ENCODE measurements at places on chromosomes 12 and 14. TPM values are rescaled to one million over a fixed set of nuclear protein-coding genes. Genes with fewer than 3 reads are reported as not detected.

KDM5A gene
- 73.4 TPM for total RNA-seq

CMTM5 gene
- total RNA-seq = not detected

GPR68 gene
- 33.0 TPM for total RNA-seq

- no peaks in the 10 kb centered on the region for H3K4me1 ChIP-seq
- no peaks in the 10 kb centered on the region for H3K27me3 ChIP-seq
- no peak overlapping the region for H3K27ac ChIP-seq
- DNase-seq = no peak
- no peaks in the 10 kb centered on the region for H3K36me3 ChIP-seq
These were observed 49.5 kb downstream of the SOCS2 start for GRCh38 chr12:93621986-93622385.

PPFIA2 gene
- total RNA-seq = not detected

SCNN1A gene
- 0.67 TPM for total RNA-seq

DNA sequence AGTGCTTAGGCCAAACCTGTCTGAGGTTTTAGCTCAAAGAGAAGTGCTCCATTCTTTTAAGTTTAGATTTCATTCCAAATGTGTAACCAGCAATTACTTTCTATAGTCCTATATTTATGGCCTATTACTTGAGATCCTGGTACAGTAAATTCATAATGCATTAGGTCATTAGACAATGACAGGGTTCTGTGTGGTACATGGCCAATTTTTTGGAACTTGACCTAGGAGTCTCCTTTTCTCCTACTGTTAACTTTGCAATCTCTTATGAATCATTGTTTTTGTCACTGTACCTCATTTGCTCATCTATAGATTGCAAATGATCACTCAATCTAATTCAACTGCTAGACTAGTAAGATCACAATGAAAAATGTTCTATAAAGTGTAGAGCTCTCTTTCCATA lies 136.7 kb downstream of the PDE3A start:
- DNase-seq = no peak
- H3K4me1 ChIP-seq = no peaks in the 10 kb centered on the region
- H3K27me3 ChIP-seq = no peaks in the 10 kb centered on the region
- no peaks in the 10 kb centered on the region for H3K36me3 ChIP-seq

DNA sequence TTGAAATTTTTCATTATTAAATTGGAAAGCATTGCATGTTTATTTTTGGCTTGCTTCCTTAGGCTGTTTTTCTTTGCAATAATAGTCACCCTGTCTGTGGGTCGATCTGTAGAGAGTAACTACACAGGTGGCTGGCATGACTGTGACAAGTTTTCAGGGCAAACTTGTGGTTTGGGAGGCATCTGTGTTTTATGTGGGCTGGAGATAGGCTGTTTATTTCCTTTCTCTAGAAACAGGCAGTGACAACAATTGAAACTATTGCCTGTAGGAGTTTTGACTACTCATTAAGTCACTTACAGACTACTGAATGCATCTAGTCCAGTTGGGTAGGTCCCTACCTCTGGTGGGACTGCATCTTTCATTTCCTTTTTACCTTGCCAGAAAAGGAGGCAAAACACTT lies 155.6 kb downstream of the DYRK2 start:
- H3K4me3 ChIP-seq = no peak overlapping the region
- peaks cover 7% of the 10 kb centered on the region for H3K4me1 ChIP-seq
- no peak overlapping the region for H3K27ac ChIP-seq
- H3K27me3 ChIP-seq = no peaks in the 10 kb centered on the region
- H3K36me3 ChIP-seq = no peaks in the 10 kb centered on the region

DNA sequence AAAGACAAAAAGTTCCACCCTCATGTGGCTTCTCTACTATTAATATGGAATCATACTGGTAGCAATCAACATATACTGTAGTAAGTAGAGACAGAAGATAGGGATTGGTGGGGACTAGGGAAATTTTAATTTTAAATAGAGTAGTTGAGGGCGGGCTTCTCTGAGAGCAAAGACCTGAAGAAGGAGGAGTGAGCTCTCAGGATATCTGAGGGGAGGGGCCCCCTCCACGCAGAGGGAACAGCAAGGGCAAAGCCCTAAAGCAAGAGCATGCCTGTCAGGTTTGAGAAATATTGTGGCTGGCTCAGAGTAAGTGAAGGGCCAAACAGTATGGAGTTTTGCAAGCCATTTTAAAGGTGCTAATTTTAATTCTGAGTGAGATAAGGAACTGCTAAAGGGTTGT lies 64.3 kb downstream of the PCNX1 start:
- H3K4me1 ChIP-seq = peaks cover 19% of the 10 kb centered on the region
- no peak overlapping the region for H3K27ac ChIP-seq
- peaks cover 13% of the 10 kb centered on the region for H3K36me3 ChIP-seq
- no peaks in the 10 kb centered on the region for H3K27me3 ChIP-seq

DNA sequence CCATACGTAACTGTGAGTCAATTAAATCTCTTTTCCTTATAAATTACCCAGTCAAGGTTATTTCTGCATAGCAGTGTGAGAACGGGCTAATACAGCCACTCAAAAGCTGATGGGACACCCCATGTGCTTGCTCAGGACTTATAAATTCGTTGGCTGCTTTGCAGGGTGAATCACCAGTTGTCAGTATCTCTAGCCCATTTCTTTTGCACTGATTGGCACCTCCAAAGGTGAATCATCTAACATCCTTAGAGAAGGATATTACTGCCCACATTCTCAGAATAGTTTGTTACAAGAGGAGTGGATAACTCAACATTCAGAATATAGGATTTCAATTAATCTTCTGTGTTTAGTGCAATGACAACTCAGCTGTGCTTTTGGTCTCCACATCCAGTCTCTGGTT lies 601.5 kb downstream of the KCNH5 start:
- no peak overlapping the region for H3K4me3 ChIP-seq

SERPINA6 gene
- total RNA-seq = not detected

ASCL1 gene
- total RNA-seq = not detected

KRT5 gene
- total RNA-seq = not detected

DNA sequence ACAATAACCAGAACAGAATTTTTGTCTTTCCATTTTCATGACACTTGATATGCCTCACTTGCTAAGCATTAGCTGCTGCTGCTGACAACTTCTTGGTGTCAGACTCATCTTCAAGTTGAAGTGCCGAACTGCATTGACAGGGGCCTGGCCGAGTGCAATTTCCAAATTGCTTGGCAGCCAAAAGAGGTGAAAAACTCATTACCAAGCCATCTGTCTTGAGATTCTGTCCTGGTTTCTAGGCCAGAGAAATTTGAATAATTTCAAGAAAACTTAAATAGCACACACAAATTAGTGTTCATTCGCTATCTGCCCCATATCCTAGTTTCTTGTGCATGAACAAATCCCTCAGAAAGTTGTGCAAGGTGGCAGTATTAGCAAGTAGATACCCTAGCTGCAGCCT lies 165.3 kb upstream of the RASSF8 start:
- H3K27me3 ChIP-seq = no peaks in the 10 kb centered on the region
- no peaks in the 10 kb centered on the region for H3K4me1 ChIP-seq
- no peak for DNase-seq
- H3K4me3 ChIP-seq = no peak overlapping the region
- no peak overlapping the region for H3K27ac ChIP-seq

GRCh38 chr14:23071921-23072539 lies 14.7 kb upstream of the CDH24 start:
- DNase-seq = no peak
- peak overlapping the region; percentile 87 for H3K4me3 ChIP-seq
- peak overlapping the region; percentile 86 for H3K27ac ChIP-seq
- peaks cover 32% of the 10 kb centered on the region for H3K4me1 ChIP-seq
- H3K36me3 ChIP-seq = peaks cover 48% of the 10 kb centered on the region
- no peaks in the 10 kb centered on the region for H3K27me3 ChIP-seq

- H3K4me3 ChIP-seq = no peak overlapping the region
- no peak for DNase-seq
- no peak overlapping the region for H3K27ac ChIP-seq
- no peaks in the 10 kb centered on the region for H3K4me1 ChIP-seq
- no peaks in the 10 kb centered on the region for H3K36me3 ChIP-seq
- H3K27me3 ChIP-seq = peaks cover 4% of the 10 kb centered on the region
These were observed 323.8 kb downstream of the RGS6 start for GRCh38 chr14:72256055-72256454.

NPFF gene
- total RNA-seq = not detected

- peaks cover 22% of the 10 kb centered on the region for H3K4me1 ChIP-seq
- H3K27me3 ChIP-seq = no peaks in the 10 kb centered on the region
- peaks cover 31% of the 10 kb centered on the region for H3K36me3 ChIP-seq
- H3K4me3 ChIP-seq = no peak overlapping the region
- no peak for DNase-seq
These were observed 38.7 kb downstream of the SETD3 start for GRCh38 chr14:99441918-99442317.

PLEK2 gene
- total RNA-seq = 1.1 TPM

DNA sequence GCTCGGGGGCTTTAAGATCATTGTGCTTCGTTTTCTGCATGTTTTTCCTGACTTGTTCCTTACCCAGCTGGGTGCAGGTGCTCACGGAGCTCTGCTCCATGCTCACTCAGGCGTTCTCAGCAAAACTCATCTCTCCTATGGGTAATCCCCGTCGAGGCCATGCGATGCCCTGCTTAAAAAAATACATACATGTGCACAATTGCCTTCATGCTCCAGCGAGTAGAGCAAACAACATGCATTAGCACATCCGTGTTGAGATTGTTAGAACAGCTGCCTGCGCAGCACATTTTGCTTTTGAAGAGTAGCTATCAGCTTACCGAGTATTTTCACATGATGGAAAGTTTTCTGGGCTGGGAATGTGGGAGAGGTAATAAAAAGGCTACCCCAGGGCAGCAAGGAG lies 16.2 kb downstream of the AACS start:
- H3K27me3 ChIP-seq = no peaks in the 10 kb centered on the region
- H3K36me3 ChIP-seq = peaks cover 13% of the 10 kb centered on the region
- no peak for DNase-seq
- no peak overlapping the region for H3K27ac ChIP-seq
- no peak overlapping the region for H3K4me3 ChIP-seq

APOLD1 gene
- 15.5 TPM for total RNA-seq

GRCh38 chr12:21221778-21222177 lies 90.8 kb downstream of the SLCO1B1 start:
- H3K27ac ChIP-seq = no peak overlapping the region
- H3K4me1 ChIP-seq = no peaks in the 10 kb centered on the region
- H3K4me3 ChIP-seq = no peak overlapping the region
- H3K27me3 ChIP-seq = no peaks in the 10 kb centered on the region
- DNase-seq = no peak
- no peaks in the 10 kb centered on the region for H3K36me3 ChIP-seq

- DNase-seq = no peak
- no peak overlapping the region for H3K4me3 ChIP-seq
- H3K27me3 ChIP-seq = peaks cover 2% of the 10 kb centered on the region
- no peak overlapping the region for H3K27ac ChIP-seq
- H3K36me3 ChIP-seq = no peaks in the 10 kb centered on the region
- no peaks in the 10 kb centered on the region for H3K4me1 ChIP-seq
These were observed 119.1 kb upstream of the ATXN7L3B start for GRCh38 chr12:74418573-74418972.

DNA sequence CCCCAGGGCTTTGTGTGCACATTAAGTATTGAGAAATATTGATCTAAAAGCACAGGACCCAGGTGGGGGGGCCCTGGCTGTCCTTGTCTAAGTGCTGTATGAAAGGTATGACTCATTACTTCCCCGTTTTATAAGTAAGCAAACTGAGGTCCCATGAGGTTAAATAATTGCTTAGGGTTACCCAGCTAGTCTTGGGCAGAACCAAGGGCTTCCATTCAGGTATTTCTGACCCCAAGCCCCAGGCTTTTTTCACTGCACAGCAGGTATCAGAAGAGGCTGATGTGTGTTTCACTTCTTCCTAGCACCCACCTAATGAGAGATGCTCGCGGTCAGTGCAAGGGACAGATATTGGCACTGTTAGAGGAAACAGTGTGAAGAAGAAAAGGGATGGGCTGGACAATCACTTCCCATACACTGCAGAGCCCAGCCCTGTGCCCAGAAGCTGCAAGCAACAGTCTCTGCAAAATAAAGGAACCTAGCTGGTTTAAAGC lies 4.7 kb upstream of the TC2N start:
- H3K27me3 ChIP-seq = no peaks in the 10 kb centered on the region
- peak overlapping the region; percentile 97 for H3K27ac ChIP-seq
- peak; percentile 36 for DNase-seq

- H3K27ac ChIP-seq = no peak overlapping the region
- DNase-seq = no peak
- no peak overlapping the region for H3K4me3 ChIP-seq
These were observed 375.1 kb upstream of the DDHD1 start for GRCh38 chr14:53528185-53528671.

DNA sequence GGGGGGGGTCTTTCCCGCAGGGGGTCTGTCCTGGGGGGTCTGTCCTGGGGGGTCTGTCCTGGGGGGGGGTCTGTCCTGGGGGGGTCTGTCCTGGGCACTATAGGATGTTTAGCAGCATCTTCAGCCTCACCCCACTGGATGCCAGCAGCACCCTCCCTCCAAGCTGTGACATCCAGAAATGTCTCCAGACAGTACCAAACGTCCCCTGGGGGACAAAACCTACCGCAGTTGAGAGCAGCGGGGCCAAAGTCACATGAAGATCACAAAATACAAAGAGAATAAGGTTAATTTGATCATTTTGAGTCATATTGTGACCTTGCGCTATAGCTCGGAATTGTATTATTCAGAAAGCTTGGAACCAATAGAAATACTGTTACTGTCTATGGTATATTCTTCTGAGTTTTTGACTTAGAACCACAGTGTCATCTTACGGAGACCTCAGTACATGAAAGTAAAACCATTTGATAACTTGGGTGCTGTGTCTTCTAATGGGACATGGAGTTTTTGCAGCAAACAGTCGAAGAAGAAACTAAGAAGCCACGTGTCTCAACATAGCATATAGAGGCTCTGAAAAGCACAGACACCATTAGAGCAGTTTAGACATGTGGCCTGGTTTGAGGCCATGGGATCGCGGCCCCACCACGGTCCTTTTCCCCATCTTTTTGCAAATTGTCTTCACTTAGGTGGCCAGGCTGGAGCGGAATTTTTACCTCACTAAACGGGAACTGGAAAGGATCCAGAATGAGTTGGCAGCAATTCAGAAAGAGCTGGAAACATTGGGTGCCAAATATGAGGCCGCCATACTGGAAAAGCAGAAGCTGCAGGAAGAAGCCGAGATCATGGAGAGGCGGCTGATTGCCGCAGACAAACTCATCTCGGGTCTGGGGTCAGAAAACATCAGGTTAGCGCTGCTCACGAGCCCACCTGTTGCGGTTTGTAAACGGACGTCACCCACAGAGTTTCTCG lies 59.9 kb downstream of the CCDC92 start:
- H3K27ac ChIP-seq = no peak overlapping the region
- no peak for DNase-seq
- no peak overlapping the region for H3K4me3 ChIP-seq
- peaks cover 9% of the 10 kb centered on the region for H3K4me1 ChIP-seq
- no peaks in the 10 kb centered on the region for H3K36me3 ChIP-seq

CCDC88C gene
- 187 TPM for total RNA-seq

GRCh38 chr12:131711551-131712205 lies 788 bp downstream of the SFSWAP start:
- H3K27ac ChIP-seq = peak overlapping the region; percentile 98
- H3K27me3 ChIP-seq = no peaks in the 10 kb centered on the region
- H3K4me1 ChIP-seq = peaks cover 30% of the 10 kb centered on the region
- H3K36me3 ChIP-seq = peaks cover 27% of the 10 kb centered on the region
- DNase-seq = peak; percentile 8

Measured in activated CD4-positive, alpha-beta T cell treated with anti-CD3 and anti-CD28 coated beads, Interleukin-2, amount 10 ng/mL, durations not matched to agents 7 days and 5 days (primary cell).